ENCODE measurements at places on chromosomes 2 and 18. TPM values are rescaled to one million over a fixed set of nuclear protein-coding genes. Genes with fewer than 3 reads are reported as not detected.

DNA sequence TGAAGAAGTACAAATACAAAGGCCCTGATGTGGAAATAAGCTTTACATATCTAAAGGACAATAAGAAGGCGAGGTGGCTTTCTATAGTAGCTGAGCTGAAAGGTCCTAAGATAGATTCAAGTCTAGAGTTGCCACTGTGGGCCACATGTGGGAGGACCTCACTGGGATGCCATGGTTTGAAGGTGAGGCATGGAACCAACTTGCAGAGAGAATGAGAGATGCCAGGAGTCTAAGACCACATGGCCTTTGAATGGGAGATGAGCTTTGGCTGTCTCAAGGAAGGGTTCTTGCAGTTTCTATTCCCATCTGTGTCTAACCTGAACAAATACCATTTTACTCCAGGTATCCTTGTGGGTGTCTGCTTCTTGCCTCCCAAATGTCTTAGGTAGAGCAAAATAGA lies 53.6 kb downstream of the HNMT start:
- DNase-seq, result no peak

DNA sequence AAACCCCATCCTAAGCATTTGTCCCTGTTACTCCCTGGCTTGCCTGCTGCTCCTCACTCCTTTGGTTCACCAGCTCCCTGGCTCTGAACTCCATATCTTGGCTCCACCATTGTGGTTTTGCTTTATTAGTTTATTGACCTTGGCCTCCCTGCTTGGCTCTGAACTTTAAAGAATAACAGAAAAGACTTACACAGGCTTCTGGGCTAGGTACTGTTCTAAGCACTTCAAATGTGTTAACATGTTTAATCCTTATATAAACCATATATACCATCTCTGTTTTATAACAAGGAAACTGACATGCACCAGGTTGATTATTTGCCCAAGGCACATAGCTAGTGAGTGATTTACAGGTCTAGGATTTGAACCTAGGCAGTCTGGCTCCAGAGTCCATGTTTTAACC lies 149.7 kb upstream of the CAPN13 start:
- DNase-seq, result no peak

DYSF gene
- 4.8 TPM for total RNA-seq

VWC2L gene
- not detected for total RNA-seq

C2orf72 gene
- 0.16 TPM for total RNA-seq
